ENCODE measurements at places on chromosomes 6 and 20. TPM values are rescaled to one million over a fixed set of nuclear protein-coding genes. Genes with fewer than 3 reads are reported as not detected.

Gene ZNF311
- total RNA-seq = 2.0 TPM

Gene MOG
- not detected for total RNA-seq

Gene CLDN20
- 0.26 TPM for total RNA-seq

GRCh38 chr6:24761193-24761835 lies 13.4 kb upstream of the GMNN start:
- no peak for DNase-seq

GRCh38 chr20:4672948-4673347 lies 48.8 kb upstream of the PRND start:
- DNase-seq = no peak

Gene PAK5
- total RNA-seq = 1.3 TPM

GRCh38 chr6:48067148-48067712 lies 43.8 kb downstream of the PTCHD4 start:
- DNase-seq = no peak

Gene MEP1A
- total RNA-seq = 0.19 TPM

- peak; percentile 20 for DNase-seq
Measured at GRCh38 chr20:45445805-45446562, 23.6 kb upstream of the WFDC2 start.

- no peak for DNase-seq
Measured at GRCh38 chr6:102149191-102149590, 755.7 kb downstream of the GRIK2 start.

DNA sequence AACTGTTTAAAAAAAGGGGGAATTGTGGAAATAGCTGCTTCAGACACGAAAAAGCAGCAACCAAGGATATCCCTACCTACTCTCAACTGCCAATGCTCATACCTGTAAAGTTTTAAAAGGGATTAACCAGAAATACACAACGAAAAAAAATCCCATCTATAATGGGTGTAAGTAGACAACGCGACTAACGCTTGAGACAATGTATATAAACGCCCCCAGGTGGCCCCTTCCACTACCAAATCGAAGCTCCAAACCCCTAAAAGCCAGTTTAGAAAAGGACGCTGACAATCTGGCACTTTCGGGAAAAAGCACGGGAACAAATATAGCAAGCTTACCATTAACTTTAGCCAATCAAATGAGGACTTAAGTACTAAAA lies 94.5 kb upstream of the BTN3A2 start:
- no peak for DNase-seq

DNA sequence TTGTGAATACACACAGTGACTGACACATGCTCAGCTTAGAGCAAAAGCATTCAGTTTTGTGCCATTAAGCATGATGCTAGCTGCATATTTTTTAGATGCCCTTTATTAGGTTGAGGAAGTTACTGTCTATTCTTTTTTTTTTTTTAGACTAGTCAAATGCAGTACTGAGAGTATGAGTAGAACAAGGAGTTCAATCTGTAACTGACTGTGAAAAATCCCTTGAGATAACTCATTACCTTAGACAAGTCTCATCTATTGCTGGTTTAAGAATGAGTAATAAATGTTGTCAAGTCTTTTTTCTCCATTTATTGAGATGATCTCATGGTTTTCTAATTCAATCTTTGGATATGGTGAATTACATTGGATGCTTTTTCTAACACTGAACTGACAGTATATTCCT lies 23.2 kb downstream of the AHI1 start:
- DNase-seq = no peak

Gene FOXQ1
- total RNA-seq = not detected

Gene PRR18
- total RNA-seq = 0.50 TPM

Gene C2
- total RNA-seq = 0.50 TPM

Gene SLC22A1
- 2.5 TPM for total RNA-seq

GRCh38 chr6:41066867-41067304 lies 5.3 kb downstream of the OARD1 start:
- peak; percentile 43 for DNase-seq

Gene INSM1
- total RNA-seq = not detected

Gene CGA
- not detected for total RNA-seq

DNA sequence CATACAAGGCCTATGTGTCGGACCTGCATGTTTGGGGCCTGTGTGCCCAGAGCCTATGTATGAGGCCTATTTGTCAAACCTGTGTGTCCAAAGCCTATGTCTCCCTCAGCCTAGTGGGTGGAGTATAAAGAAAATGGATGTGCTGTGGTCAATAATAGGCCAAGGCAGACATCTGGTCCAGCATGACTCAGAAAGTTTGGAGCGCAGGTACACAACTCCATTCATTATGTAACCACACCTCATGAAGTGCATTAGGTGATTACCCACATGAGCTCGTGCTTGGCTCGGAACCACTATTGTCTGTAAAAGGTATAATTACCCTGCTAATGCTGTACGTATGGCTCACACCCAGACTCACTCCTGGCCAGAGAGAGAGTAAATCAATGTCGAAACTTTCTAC lies 302.4 kb upstream of the POU3F2 start:
- DNase-seq = no peak

- DNase-seq = no peak
Measured at GRCh38 chr6:23212398-23212797, 643.0 kb downstream of the HDGFL1 start.

Gene CLVS2
- not detected for total RNA-seq

- no peak for DNase-seq
Measured at GRCh38 chr20:55855052-55855451, 150.3 kb downstream of the CBLN4 start.

DNA sequence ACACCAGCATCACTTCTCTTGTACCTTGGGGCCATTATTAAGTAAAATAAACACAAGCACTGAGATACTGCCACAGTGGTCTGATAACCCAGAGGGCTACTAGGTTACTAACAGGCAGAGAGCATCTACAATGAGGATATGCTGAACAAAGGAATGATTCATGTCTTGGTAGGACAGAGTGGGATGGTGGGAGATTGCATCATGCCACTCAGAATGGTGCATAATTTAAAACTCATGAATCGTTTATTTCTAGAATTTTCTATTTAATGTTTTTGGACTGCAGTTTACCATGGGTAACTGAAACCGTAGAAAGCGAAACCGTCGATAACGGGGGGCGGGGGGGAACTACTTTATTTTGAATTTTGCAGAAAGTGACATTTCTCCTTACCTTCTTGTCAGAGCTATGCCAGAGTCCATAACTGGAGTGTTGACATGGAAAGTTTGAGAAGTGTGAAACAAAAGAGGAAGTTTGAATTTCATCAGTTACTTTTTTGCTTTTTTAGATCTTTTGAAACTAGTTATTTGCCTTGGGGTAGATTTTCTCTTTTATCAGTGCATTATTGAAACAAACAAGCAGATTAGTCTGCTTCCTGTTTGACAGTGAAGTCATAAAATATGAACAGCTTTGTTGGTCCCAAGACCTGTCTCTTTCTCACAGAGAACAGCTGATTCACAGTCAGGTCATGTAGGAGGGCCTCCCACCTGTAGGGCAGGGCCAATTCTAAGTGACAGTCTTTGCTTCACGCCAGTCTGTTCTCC lies 124.9 kb downstream of the KLHL32 start:
- DNase-seq = peak; percentile 9

- DNase-seq = no peak
Measured at GRCh38 chr6:33290459-33290858, 1.1 kb downstream of the PFDN6 start.

GRCh38 chr20:59064214-59064722 lies 21.7 kb upstream of the PRELID3B start:
- DNase-seq = peak; percentile 26

DNA sequence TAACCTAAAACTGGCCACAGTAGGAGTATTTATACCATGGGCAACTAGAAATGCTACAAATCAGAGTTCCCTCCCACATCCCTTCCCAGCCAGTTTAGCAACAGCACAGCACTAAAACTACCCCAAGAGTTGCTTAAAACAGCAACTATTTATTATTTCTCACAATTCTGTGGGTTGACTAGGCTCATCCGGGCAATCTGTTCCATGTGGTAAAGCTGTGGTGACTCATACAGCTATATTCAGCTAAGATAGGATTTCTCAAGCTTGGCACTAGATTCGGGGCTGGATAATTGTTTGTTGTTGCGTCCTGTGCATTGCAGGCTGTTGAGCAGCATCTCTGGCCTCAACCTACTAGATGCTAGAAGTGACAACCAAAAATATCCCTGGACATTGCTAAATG lies 8.6 kb upstream of the HECA start:
- peak; percentile 65 for DNase-seq

GRCh38 chr6:14067656-14068055 lies 49.9 kb upstream of the CD83 start:
- no peak for DNase-seq

DNA sequence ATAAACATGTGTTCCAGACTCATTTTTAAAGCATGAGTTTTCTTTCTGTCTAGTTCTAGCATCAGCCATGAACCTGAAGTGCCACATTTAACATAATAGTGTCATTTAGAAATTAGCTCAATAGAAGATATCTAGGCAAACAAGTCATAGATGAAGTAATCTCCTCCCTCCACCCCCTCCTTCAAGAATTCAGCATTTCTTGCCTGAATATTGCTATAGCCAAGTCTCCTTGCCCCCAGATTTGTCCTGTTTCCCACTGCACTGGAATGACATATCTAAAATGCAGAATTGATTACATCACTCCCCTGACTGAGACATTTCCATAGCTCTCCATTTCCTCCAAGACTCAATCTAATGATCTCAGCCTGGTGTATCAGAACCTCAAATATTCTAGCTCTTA lies 134.9 kb upstream of the BACH2 start:
- DNase-seq = no peak

Gene SLC17A3
- total RNA-seq = not detected

GRCh38 chr20:8194721-8195120 lies 62.7 kb downstream of the PLCB1 start:
- DNase-seq = no peak

- DNase-seq = peak; percentile 91
Measured at GRCh38 chr6:422433-423054, 31.0 kb downstream of the IRF4 start.

DNA sequence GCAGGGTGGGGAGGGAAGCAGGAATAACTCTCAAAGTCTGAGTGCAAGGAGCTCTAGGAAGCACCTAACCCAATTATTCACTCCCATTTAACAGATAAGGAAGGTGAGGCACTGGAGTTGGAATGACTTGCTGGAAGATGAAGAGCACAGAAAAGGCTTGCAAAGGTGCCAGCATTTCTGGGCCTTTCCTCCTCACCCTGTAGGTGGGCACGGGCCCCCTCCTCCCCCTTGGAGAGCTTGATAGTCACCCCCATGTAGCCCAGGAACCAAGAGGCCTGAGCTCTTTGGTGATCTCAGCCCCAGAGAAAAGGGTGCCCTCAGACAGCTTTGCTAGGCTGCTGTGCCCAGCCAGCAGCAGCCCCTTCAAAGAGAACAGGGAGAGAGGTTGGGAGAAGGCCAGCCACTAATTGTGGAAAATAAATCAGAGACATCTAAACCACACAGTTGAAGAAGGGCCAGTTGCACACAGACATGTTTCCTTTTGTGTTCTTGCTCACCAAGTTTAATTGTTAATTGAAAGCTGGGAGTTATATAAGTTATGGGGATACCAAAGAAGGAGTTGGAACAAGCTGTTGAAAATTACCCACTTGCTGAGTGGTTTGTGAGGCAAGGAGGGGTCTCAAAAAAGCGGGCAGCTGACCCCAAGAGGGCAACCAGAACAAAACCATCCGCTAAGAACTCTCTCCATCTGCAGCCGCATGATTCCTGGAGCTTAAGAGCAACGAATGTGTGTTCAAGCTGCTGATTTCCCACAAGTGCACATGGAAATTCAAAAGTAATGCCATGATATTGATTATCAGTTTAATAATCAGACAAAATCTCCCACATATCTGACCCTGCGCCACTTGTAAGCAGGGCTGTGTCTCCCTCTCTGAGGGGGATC lies 77.0 kb downstream of the MRPL14 start:
- DNase-seq = no peak
